ENCODE measurements at places on chromosomes 6 and 20.

- H3K36me3 ChIP-seq: no peaks in the 10 kb centered on the region
- peaks cover 3% of the 10 kb centered on the region for H3K27me3 ChIP-seq
- no peak for DNase-seq
- H3K27ac ChIP-seq: no peak overlapping the region
- no peaks in the 10 kb centered on the region for H3K4me1 ChIP-seq
- peak overlapping the region; percentile 50 for H3K4me3 ChIP-seq
Observed at GRCh38 chr6:12956991-12957320, 240.4 kb downstream of the PHACTR1 start.

DNA sequence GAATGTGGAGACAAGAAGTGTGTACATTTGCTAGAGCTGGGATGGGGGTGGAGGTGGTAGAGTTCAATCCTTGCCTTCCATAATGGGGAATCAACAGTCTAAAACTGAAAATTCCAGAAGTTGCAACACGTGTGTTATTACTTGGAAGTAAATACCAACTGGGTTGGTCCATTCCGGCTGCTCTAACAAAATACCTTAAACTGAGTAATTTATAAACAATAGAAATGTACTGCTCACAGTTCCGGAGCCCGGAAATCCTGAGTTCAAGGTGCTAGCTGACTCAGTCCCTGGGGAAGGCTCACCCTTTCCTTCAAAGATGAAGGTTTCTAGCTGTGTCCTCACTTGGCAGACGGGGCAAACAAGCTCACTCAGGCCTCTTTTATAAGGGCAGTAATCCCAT lies 59.0 kb downstream of the RIN2 start:
- H3K4me3 ChIP-seq: no peak overlapping the region
- DNase-seq: peak; percentile 98

DNA sequence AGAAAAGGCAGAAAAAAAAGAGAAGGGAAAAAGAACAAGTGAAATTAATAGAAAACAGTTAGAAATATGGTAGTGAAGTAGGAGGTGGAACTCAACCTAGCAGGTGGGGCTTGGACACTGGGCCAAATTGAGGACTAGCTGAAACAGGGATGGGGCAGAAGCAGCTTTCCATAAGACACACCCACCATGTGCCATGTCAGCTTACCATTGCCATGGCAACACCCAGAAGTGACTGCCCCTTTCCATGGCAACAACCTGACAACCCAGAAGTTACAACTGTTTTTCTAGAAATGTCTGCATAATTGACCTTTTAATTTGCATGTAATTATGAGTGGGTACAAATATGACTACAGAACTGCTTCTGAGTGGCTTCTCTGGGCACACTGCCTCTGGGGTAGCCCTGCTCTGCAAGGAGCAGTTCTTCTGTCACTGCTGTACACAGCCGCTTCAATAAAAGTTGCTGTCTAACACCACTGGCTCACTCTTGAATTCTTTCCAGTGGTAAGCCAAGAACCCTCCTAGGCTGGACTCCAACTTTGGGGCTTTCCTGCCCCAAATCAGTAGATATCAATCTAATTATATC lies 35.9 kb upstream of the SLC24A3 start:
- no peak overlapping the region for H3K4me3 ChIP-seq
- H3K27ac ChIP-seq: no peak overlapping the region
- H3K4me1 ChIP-seq: no peaks in the 10 kb centered on the region

DNA sequence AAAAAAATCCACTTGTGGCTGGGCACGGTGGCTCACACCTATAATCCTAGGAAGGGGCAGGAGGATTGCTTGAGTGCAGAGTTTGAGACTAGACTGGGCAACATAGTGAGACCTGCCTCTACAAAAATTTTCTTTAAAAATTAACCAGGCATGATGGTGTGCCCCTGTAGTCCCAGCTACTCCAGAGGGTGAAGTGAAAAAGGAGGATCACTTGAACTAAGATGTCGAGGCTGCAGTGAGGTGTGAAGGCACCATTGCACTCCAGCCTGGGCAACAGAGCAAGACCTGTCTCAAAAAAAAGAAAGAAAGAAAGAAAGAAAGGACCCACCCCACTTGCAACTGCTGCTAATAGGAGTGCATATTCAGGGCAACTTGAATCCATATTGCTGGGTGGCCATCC lies 13.7 kb upstream of the SNX3 start:
- H3K27ac ChIP-seq: no peak overlapping the region
- DNase-seq: no peak
- no peaks in the 10 kb centered on the region for H3K36me3 ChIP-seq
- H3K4me3 ChIP-seq: no peak overlapping the region

- no peak overlapping the region for H3K4me3 ChIP-seq
- DNase-seq: peak; percentile 18
- no peaks in the 10 kb centered on the region for H3K36me3 ChIP-seq
- no peaks in the 10 kb centered on the region for H3K27me3 ChIP-seq
- H3K27ac ChIP-seq: no peak overlapping the region
- H3K4me1 ChIP-seq: no peaks in the 10 kb centered on the region
Observed at GRCh38 chr6:333379-334002, 41.2 kb downstream of the DUSP22 start.

DNA sequence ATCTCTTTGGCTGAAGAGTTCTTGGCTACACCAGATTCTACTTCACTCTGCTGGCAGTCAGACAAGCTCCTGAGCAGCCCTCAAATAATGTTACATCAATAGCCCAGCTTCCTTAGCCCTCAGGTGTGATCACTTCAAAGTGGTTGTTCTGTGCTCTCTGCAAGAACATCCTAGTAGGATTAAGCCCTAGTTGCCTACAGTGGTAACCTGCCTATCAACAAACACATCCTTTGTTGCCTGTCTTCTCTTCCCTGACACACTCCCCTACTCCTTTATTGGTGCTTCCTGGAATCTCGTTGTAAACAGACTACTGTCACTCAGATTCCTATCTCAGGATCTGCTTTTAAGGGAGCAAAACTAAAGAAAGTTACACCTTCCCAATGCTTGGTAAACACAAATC lies 45.1 kb upstream of the TASP1 start:
- H3K4me3 ChIP-seq: no peak overlapping the region
- no peaks in the 10 kb centered on the region for H3K27me3 ChIP-seq
- no peaks in the 10 kb centered on the region for H3K36me3 ChIP-seq
- no peak overlapping the region for H3K27ac ChIP-seq
- no peak for DNase-seq

DNA sequence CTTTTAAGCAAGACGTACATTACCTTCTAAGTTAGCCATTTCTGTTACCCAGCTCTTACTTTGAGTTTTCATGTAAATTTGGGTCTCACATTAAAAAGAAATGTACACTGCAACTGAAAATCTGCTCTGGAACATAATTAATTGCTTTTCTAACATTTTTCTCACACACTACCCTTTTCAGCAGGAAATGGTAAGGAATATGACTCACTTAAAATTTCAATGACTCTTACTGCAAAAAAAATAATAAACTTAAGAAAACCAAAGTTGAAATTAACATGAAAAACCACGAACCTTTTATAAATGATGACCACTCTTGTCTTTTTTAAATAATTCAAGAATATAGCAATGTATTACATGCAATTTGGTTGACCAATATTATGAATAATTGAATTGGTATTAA lies 1.3 kb downstream of the CGA start:
- peaks cover 2% of the 10 kb centered on the region for H3K4me1 ChIP-seq
- no peaks in the 10 kb centered on the region for H3K27me3 ChIP-seq
- peak; percentile 61 for DNase-seq
- no peak overlapping the region for H3K27ac ChIP-seq
- H3K36me3 ChIP-seq: no peaks in the 10 kb centered on the region
- no peak overlapping the region for H3K4me3 ChIP-seq

DNA sequence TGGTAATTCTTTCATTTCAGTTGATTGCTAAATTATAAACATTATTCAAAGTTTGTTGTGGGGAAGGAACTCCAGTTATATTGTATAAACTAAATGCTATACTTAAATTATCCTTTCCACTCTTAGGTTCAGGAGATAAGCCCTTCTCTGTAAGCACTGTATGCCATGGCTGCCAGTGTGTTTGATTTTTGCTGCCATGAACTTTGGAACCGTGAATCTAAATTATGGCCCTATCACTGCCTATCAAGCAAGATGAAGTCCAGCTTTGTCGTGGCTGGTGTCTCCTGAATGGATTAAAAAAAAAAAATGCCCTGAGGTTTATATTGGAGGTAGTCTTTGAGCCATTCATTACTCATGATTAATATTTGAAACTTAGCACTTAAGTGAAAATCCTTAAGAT lies 44.7 kb downstream of the CDC5L start:
- H3K27me3 ChIP-seq: no peaks in the 10 kb centered on the region
- no peak overlapping the region for H3K27ac ChIP-seq
- H3K4me3 ChIP-seq: no peak overlapping the region
- peaks cover 3% of the 10 kb centered on the region for H3K36me3 ChIP-seq

DNA sequence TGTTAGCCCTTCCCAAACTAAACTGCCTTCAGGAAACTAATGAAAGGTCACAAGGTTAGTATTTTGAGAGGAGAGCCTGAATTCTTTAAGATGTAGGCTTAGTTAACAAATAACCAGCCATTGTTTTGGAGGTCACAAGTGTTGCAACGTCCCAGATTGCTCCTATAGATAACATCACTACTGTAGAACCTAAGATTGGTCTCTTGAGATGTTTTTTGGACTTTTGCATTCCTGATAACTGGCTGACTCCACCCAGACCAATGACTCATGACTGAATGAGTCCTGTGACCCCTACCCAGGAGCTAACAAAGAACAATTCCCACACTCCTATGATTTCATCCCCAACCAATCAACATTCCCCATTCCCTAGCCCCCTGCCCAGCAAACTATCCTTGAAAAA lies 178.8 kb downstream of the SCP2D1 start:
- no peaks in the 10 kb centered on the region for H3K36me3 ChIP-seq
- no peak overlapping the region for H3K4me3 ChIP-seq
- H3K27me3 ChIP-seq: no peaks in the 10 kb centered on the region
- H3K27ac ChIP-seq: no peak overlapping the region
- H3K4me1 ChIP-seq: no peaks in the 10 kb centered on the region

- peak; percentile 15 for DNase-seq
- no peak overlapping the region for H3K4me3 ChIP-seq
- no peaks in the 10 kb centered on the region for H3K4me1 ChIP-seq
Observed at GRCh38 chr6:141866731-141867497, 265.8 kb upstream of the GJE1 start.

DNA sequence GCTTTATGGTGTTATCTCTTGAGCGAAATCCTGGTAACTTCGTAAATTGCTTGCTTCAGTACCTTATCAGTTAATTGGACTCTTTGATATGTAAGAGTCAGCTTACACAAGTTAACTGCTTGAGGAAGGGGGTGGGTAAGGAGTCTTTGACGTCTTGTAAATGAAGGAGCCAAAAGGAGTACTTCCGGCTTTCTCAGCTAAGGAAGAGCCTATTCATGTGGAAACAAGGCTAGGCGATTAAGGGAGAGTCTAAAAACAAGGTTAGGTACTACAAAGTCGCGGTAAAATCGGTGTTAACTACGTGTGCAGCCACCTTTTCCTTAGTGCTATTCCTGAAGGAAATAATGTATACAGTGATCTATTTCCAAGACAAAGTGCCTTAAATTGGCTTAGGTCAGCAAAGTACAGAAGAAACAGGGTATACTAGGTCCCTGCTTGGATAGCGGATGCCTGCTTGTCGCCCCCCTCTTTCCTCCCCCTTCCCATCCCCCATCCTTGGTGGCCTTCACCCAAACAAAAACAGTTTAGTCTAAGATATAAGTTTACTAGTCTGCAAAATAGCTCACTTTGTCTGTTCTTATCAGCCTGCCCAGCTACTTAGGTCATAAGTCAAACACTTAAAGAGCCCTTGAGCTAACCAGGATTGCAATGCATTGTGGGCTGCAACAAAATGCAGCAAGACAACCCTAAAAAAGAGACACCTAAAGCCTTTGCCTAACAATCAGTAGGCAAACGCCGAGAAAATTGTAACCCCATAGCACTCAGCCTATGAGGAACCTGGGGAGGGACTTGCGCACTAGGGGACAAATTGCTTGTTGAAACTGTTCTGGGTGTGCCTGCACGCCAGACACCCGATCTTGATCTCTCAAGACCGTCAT lies 147.3 kb downstream of the TRIM27 start:
- no peak overlapping the region for H3K4me3 ChIP-seq
- H3K36me3 ChIP-seq: no peaks in the 10 kb centered on the region
- H3K27ac ChIP-seq: no peak overlapping the region
- peaks cover 60% of the 10 kb centered on the region for H3K27me3 ChIP-seq

- H3K36me3 ChIP-seq: no peaks in the 10 kb centered on the region
- no peaks in the 10 kb centered on the region for H3K4me1 ChIP-seq
- no peak for DNase-seq
- no peak overlapping the region for H3K4me3 ChIP-seq
- H3K27me3 ChIP-seq: no peaks in the 10 kb centered on the region
- no peak overlapping the region for H3K27ac ChIP-seq
Observed at GRCh38 chr6:68040312-68040778, 594.7 kb upstream of the ADGRB3 start.

- H3K4me3 ChIP-seq: no peak overlapping the region
- no peaks in the 10 kb centered on the region for H3K36me3 ChIP-seq
- no peak for DNase-seq
- peaks cover 12% of the 10 kb centered on the region for H3K4me1 ChIP-seq
- no peak overlapping the region for H3K27ac ChIP-seq
Observed at GRCh38 chr6:158703111-158703836, 53.4 kb downstream of the SYTL3 start.

DNA sequence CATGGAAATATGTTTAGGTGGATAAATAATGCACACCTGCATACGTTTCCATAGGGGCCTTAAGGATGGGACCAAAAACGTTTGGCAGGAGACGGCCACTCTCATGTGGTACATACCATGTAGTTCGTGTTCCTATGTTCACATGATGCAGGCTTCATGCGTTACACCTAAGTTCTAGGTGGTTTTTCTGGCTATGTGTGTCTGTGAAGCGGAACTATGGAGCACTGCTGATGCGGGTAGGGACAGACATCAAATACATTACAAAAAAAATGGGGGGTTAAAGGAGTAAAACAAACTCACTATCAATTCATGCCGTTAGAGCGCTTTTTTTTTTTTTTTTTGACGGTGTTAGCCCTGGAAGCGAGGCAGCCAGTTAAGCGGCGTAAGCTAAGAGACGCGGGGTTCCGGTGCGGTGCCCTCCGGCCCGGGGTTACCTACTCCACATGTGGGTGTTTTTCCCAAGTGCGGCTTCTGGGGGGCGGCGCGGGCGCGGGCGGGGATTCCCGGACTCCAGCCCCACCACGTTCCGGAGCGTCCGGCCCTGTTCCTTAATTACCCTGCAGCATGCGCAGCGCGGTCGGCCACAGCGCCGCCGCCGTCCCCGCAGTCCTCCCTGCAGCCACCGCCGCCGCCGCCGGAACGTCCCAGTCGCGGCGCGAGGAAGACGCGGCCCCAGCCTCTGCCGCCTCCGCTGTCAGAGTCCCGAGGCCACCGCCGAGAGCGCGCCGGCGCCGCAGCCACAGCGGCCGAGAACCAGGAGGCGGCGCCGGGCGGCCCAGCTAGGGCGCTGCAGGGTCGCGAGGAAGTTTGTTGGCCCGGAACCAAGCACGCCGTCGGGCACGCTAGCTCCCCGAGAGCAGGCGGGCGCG lies 648 bp downstream of the COL19A1 start:
- peaks cover 5% of the 10 kb centered on the region for H3K4me1 ChIP-seq
- H3K27ac ChIP-seq: no peak overlapping the region
- no peaks in the 10 kb centered on the region for H3K36me3 ChIP-seq
- peak overlapping the region; percentile 55 for H3K4me3 ChIP-seq

Data from IMR-90 (cell line).